ENCODE measurements at places on chromosomes 12 and 14.

- DNase-seq = no peak
These were observed 12.1 kb downstream of the ASB2 start for GRCh38 chr14:93964281-93964680.

- DNase-seq = no peak
These were observed 84.4 kb downstream of the NOC4L start for GRCh38 chr12:132228476-132229192.

- no peak for DNase-seq
These were observed 67.2 kb downstream of the SCARB1 start for GRCh38 chr12:124796303-124796960.

- DNase-seq = no peak
These were observed 143.5 kb downstream of the KCNA5 start for GRCh38 chr12:5187136-5187535.

GRCh38 chr14:40630471-40630870 lies 976.2 kb upstream of the LRFN5 start:
- no peak for DNase-seq

GRCh38 chr12:122014781-122015180 lies 6.9 kb upstream of the BCL7A start:
- no peak for DNase-seq

DNA sequence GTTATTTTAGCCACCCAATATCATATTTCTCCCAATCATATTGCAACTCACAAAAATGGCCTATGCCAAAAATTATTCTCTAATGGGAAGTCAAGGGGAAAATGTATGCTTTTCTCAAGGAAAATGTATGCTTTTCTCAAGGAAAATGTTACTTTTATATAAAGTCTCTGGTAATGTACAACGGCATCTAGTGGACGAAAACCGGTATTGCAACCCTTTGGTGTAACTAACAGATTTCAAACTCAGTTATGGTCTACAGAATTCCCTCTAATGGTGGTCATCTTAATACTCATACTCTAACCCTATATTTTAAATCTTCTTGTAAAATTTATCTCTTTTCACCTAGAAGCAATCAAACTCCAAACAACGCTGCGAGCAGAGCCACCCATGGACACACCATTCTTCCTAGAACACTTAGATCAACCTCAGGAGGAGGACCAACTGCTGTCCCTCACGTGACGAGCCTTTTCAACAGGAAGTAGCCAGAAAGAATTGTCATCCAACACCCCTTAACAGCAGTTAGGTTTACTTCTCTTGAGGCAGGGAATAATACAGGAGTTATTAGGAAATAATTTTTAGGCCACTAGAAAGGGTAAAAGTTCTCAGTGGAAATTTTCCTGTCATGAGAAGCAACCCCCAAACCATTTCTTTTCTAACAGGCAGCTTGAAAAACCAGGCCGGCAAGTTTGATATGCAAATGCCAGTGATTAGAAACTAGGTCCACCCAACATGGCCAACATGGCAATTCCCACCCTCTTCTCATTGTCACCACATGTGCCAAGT lies 20.1 kb downstream of the APOBEC1 start:
- DNase-seq = no peak

Data from activated T-helper 1 cell treated with Interleukin-2 at 50 U/mL for 16 hours (primary cell).